ENCODE measurements at places on chromosomes 3 and 15. TPM values are rescaled to one million over a fixed set of nuclear protein-coding genes. Genes with fewer than 3 reads are reported as not detected.

SMAD6 gene
- total RNA-seq: 0.40 TPM

DNA sequence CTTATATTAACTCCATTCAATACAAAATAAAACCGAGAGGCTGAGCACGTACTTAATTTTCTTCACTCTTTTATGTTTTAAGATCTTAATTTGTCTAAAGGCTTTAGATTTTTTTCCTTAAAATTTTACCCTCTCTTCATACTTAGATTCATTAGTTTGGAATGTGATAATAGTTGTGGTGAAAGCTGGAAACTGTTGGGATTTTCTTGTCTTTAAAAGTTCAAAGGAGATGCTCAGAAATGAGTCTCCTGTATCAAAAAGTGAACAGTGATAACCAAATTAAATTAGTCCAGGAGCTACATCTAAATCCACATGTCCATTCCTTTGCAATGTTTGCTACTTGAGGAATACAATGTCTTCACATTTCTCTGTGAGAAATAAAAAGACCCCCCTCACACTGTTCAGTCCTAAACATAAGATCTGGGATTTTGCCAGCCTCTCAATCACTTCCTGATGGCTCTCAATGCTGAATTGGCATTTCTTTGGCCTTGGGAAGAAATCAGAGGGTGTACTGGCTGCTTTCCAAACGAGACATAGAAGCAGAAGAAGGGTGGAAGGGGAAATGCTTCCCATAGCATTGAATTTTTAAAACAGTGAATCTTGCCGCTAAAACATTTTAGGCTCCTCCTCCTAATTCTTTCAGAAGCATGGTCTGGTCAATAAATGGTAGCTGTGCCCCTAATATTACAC is 245.0 kb downstream of the SHOX2 start:
- H3K4me1 ChIP-seq: no peaks in the 10 kb centered on the region
- H3K27me3 ChIP-seq: no peaks in the 10 kb centered on the region
- H3K36me3 ChIP-seq: no peaks in the 10 kb centered on the region
- H3K4me3 ChIP-seq: no peak overlapping the region

DNA sequence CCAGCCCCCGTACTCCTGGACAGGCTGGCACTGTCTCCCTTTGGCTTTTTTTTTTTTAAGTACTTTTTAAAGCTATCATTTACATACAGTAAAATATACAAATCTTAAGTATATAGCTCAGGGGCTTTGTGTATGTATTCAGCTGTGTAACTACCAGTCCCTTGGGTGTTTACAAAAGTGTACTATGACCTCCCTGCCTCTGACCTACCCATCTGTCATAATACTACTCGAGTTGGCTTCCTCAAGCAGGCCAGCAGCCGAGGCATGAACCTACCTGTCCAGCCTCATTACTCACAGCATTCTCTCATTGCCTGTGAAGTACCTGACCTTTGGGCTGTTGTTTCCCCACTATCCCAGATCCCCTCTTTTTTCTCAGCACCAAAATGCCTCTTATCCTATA is 33.2 kb downstream of the ABHD2 start:
- H3K27ac ChIP-seq: no peak overlapping the region
- peaks cover 2% of the 10 kb centered on the region for H3K4me1 ChIP-seq
- DNase-seq: no peak
- H3K4me3 ChIP-seq: no peak overlapping the region

DNA sequence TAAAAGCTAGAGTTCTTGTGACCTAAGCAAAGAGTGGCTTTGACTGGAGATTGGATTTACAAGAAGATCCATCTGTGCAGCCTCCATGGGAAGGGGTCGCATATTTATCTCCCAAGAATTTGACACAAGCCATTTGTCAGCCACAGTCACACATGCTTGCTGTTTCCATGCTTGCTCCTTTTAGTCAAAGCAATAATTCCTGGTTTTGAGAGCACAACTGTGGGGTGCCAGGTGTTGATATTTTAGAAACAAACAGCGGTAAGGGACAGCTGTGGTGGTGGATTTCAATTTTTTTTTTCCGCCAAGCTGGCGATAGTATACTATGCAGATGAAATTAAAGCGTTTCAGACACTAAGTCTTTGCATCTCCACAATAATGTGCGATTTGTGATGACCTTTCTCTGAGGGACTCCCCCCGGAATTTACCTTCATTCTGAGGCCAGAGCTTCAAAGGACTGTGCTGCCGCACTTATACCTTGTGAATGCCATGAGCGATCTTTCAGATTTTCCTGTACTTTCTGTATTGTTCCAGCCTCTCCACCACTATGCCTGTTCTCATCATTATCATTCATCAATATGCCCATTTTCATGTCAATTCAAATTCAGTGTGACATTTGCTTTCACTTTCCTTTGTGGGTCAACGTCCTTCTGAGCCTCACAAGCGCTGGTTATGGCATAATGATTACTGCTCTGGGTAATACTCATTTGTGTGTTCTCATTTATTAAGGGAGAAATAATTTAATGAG is 108.2 kb upstream of the KBTBD8 start:
- no peaks in the 10 kb centered on the region for H3K36me3 ChIP-seq
- H3K27ac ChIP-seq: no peak overlapping the region
- DNase-seq: no peak
- no peaks in the 10 kb centered on the region for H3K4me1 ChIP-seq
- H3K4me3 ChIP-seq: no peak overlapping the region

DNA sequence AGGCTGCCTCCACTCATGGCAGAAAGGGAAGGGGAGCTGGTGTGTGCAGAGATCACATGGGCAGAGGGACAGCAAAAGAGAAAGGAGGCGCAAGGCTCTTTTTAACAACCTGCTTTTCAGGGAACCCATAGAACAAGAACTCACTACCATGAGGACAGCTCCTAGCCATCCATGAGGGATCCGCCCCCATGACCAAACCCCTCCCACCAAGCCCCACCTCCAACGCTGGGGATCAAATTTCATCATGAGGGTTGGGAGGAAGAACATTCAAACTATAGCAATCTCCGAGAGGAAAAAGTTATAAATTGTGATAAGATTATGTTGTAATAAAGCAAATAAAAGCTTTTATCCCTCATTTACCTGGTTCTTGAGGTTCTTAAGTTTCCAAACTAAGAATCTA is 84.7 kb upstream of the LMCD1 start:
- no peak overlapping the region for H3K4me3 ChIP-seq
- H3K27ac ChIP-seq: no peak overlapping the region
- no peak for DNase-seq
